ENCODE measurements at places on chromosomes 1 and 21. TPM values are rescaled to one million over a fixed set of nuclear protein-coding genes. Genes with fewer than 3 reads are reported as not detected.
A peak's percentile ranks its signal among the peaks of the same experiment; 100 is the strongest.

RPE65 gene
- not detected for total RNA-seq

TRIM58 gene
- 0.30 TPM for total RNA-seq

OLFM3 gene
- not detected for total RNA-seq

SHE gene
- total RNA-seq: 0.17 TPM

ATP6V1G3 gene
- total RNA-seq: not detected

PRR9 gene
- not detected for total RNA-seq

IFI44 gene
- total RNA-seq: 19.6 TPM

GRCh38 chr1:109207467-109208103, 6.1 kb upstream of the SARS1 start:
- no peak for DNase-seq

DNA sequence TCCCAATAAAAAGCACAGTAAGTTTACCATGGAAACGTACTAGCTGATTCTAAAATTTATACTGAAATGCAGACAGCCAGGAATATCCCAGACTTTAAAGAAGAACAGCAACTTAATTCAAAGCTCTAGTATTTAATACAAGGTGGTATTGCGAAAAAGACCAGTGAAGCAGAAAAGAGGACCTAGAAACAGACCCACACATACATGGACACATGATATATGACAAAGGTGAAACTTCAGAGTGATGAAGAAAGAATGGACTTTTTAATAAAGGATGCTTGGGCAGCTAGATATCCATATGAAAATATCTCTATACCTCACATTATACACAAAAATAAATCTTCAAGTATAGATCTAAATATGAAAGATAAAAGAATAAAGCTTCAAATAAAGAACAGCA, 62.6 kb downstream of the COP1 start:
- peak; percentile 30 for DNase-seq

DNA sequence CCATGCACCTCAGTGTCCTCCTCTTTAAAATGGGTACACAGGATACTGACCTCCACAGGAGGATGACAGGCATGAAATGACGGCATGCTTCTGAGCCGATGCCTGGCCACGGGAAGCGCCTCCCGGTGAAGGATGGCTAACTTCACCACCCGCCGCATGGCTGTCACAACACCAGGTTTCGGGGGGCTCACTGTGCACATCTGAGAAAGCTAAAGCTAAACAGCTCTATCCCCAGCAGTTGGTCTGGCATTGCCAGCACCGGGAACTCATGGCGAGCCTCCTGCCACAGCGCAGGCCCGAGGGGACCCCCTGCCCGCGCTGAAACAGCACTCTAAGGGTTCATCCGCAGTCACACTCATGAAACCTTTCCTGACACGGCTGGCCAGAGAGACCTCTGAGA, 16.0 kb downstream of the NPHP4 start:
- no peak for DNase-seq

GRCh38 chr1:32767641-32768040, 49.5 kb downstream of the YARS1 start:
- no peak for DNase-seq

DNA sequence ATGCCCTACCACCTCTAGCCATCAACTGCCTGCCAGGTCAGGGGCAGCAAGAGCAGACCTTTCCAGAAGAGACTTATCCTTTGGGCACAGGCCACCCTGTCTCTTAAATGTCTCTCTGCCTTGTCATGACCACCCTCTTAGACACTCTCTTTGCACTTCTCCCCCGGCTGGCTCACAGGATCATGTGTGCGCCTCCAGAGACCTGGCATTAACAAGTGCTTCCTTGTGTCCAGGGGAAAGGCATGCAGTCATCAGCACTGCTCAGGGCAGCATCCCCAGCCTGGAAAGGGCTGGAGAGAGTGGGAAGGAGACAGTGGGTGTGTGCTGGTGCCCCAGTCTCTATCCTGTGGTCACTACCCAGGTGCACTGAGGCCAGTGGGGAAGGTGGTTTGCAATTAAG, 85.2 kb upstream of the TLR5 start:
- DNase-seq: no peak

DNA sequence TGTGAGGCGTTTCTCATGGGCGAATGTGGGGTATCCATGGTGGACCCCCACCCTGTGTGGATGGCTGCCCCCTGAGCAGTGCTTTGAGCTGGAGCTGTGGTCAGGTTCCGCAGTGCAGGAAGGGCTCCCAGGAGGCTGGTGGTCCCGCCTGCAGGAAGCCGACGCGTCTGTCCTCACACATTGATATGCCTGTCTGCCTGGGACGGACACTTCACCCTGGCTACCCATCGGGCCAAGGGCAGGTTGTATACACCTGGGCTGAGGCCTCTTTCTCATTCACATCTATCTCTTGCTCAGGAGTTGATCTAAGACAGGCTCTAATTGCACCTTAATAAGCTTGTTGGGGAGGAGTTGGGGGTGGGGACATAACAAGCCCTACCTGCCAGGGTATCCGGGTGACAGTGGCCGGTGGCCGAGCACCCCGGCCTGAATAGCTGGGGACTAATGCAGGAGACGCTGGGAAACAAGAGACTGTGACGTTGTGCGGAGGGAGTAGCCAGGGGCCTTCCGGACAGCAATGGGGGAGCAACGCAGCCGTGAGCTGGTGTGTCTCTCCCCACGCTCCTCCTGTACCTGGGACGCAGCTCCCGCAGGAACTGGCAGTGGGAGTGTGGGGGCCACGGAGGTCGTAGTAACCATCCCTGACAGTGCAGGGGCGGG, 21.7 kb downstream of the PDXK start:
- peak; percentile 64 for DNase-seq

DNA sequence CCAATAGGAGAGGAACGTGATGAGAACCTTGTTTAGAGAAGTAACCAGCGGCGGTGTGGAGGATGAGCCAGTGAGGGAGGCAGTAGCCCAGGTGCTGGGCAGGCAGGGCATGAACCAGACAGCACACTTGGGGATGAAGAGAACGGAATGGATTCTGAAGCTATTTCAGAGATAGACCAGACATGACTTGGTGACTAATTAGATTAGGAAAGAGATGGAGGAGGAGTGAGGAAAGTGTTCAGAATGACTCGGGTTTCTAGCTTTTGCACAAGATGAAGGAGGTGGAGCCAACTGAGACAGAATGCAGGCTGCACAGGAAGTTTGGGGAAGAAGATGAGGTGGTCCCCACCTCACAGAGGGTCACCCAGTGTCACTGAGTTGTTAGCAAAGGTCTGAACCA, 5.1 kb downstream of the PEF1 start:
- DNase-seq: peak; percentile 76

DNA sequence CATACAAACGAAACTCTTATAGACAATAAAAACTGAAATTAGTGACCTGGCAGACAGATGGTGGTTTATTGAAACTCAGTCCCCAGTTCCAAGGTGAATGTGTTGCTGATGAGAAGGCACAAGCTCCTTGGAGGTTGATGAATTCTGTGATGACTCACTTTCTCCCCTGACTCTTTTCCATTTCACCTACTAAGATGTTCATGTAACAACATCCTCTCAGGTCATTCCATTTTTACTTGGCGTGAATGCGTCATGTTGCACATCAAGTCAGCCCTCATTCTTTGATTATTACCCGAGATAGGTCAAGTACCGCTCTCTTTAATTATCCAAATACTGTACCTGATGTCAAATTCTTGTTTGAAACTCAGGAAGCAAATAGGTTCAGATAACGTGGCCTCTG, 10.1 kb upstream of the IL10RB start:
- no peak for DNase-seq

DNA sequence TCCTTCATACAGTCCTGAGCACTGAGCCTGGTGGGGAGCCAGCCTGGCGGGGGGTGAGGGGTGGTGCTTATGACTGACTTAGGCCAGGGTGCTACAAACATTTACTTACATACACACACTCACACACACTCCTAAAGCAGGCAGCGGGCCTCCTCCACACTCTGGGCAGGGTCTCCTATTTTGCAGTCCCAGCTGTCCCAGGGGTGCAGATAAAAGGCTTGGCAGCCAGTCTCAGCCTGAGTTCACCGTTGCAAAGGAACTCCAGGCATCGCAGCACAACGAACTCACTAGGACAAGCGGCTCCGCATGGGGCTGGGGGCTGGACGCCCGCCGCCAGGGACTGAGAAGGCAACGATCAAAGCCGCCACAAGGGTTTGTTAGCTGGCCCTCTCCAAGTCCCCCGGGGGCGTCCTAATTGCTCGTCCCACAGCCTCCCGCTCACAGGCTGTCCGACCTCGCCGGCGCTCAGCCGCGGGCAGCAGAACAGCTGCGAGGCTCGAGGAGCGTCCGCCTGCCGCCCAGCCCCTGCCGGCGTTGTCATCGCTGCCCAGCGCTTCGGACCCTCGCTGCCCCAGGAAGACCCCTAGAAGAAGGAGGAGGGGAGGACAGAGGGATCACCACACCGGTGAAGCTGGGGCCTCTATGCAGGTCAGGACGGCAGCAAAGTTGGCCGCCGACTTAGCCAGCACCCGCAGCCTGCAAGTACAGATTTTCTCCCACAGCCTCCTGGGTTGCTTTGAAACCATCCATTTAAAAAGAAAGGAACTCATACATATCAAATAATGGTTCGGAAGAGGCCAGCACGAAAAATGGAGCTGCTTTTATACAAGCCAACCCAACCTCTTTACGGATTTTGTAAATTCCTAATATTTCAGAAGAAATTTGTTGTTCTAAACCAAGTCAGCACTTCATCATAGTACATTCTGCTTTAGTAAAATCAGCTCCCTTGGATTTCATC, 6.2 kb downstream of the BARHL2 start:
- no peak for DNase-seq

GRCh38 chr1:225745273-225745672, 32.4 kb upstream of the SRP9 start:
- no peak for DNase-seq

DNA sequence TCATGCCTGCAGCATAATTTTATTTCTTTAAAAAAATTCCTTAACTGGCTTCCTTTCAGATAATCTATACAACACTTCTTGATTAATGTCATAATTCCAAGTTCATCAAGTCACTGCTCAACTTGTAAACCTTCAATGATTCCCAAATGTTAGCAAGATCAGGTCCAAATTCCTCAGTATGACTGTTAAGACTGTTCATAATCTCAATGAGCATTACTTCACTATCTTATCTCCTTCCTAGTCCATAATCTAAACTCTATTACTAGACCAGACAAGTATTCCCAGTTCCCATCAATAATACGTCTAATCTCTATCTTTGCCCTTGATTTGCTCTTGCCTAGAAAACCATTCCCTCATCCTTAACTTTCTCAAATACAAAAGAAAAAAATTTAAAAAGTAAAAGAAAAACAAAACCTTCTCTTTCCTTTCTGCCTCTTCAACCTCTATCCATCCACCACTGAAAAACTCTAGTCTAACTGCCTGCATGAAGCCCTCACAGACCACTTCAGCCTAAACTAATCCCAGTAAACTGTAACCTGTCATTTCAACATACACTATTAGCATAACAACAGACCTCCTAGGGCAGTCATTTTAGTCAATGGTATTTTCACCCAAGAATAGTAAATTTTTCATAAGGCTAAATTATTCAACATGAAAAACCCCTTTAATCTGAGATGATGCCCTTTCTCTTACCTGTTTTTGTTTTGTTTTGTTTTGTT, 15.5 kb downstream of the LUZP1 start:
- no peak for DNase-seq

DNA sequence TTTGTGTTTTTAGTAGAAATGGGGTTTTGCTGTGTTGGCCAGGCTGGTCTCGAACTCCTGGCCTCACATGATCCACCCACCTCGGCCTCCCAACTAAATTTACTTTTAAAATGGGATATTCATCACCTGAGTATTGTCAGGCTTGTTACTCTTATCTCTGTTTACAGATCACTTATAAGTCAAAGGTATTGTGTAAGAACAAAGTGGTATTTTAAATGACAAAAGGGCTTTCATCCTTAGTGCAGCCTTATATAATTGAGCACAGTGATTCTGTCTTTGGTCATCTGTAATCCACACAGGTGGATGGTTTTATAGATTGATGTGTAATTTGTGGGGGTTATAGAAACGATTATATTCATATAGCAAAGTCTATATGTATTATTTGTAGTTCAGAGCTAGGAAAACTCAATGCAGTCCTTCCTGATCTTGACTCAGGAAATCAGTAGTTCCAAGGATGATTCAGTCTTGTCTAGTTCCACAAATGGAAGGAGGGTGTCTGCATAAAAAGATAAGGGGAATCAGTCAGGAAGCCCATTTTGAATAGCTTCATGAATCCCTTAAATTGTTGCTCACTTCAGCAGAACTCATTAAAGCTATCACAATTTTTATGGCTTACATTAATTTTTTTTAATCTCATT, 34.6 kb downstream of the STXBP3 start:
- DNase-seq: no peak

DNA sequence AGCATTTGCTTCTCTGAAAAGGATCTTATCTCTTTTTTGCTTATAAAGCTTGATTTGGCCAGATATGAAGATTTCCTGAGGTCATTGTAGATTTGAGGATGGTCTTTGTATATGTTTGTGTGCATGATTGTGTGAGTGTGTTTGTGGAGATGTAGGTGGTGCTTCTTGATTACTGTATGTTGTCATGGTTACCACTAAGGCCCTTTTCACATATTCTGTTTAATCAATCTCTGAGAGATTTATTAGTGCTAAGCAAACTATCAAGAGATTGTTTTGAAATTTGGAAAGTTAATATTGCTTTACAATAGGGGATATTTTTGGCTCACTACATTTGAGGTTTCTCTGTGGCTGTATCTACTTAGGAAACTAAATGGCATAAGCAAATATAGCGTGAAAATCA, 191.7 kb downstream of the S1PR1 start:
- no peak for DNase-seq

- DNase-seq: no peak
Observed at GRCh38 chr1:160522622-160523345, at the start of gene SLAMF6. TSS of gene SLAMF6 (minus strand) at chr1:160523255. CDS start at chr1:160523192, 63 bp downstream.

DNA sequence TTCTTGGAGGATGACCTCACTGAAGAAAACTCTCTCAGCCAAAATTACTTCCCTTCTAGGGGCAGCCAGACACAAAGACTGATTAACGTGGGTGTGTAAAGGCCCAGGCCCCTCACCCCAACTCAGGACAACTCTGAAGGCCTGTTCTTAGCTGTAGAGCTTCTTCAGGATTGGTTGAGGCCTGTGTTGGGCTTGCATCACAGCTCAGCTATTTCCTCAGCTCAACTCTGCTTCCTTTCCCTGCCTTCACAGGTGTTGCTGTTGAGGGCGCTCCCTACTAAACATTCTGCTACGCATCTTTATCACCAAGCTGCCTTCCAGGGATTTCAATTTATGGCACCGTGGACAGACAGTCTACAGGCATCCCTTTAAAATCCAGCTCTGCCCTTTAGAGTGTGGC, 36.8 kb downstream of the MAB21L3 start:
- no peak for DNase-seq

- DNase-seq: no peak
Observed at GRCh38 chr1:154329551-154330131, 4.3 kb downstream of the ATP8B2 start.

- no peak for DNase-seq
Observed at GRCh38 chr1:85180869-85181268, 19.9 kb downstream of the SYDE2 start.

Measured in renal cortical epithelial cell (primary cell).